ENCODE measurements at places on chromosomes 4 and X.

DNA sequence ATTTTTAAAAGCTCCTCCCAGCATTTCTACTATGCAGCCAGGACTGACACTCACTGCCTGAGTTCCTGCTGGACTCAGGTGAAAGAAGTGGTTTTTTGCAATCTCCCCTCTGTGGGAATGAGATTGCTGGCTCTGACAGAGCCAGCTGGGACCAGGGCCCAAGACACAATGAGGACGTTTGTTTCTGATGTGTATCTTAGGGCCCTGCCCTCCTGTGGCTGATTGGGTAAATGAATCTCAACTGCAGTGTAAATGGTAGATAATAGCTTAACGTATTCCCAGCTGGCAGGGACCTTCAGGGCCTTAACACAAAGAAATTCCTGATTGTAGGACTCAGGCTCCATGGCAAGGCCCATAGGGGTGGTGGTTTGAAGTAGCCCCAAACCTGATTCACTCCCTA lies 85.8 kb upstream of the PRPS1 start:
- DNase-seq, result no peak

DNA sequence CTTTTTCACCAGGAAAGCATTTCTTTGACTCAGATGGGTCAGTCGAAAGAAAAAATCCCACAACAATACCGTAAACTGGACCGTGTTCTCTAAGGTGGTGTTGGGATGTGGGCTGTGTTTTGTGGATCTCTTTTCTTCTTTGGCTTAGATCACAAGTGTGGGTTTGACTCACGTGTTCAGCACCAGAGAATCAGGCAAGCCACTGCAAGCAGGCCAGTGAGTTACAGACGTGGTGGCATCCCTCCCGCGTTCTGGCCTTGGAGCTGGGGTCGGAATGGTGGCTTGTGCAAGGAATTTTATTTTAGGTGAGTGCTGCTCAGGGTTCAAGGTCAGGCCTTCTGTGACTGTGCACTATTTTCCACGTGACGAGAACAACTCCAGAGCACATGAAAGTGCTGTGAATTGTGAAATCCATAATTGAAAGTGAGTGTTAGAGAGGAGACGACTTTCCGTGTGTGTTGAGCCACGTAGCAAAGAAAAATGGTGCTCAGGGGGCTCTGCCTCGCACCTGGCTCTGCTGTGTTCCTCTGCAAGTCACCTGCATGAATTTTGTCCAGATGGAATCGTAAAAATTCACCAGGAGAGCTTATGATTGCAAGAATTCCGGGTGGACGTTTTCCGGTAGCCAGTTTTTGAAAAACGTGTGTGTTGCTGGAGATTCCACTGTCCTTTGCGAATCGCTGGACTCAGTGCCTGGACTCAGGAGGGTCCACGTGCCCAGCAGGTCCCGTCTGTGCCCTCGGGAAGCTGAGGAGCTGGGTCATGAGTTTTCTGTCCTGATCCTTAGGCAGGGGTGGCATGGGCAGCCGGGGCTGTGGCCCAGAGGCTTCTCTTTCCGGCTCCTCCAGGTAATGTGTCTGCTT lies 33.6 kb upstream of the HGFAC start:
- no peak for DNase-seq

GRCh38 chr4:53702334-53703266 lies 111.3 kb upstream of the LNX1 start:
- DNase-seq, result no peak

- no peak for DNase-seq
Observed at GRCh38 chr4:73340917-73341316, 63.2 kb upstream of the ALB start.

GRCh38 chr4:35250761-35251160 lies 993.6 kb downstream of the ARAP2 start:
- DNase-seq, result no peak

DNA sequence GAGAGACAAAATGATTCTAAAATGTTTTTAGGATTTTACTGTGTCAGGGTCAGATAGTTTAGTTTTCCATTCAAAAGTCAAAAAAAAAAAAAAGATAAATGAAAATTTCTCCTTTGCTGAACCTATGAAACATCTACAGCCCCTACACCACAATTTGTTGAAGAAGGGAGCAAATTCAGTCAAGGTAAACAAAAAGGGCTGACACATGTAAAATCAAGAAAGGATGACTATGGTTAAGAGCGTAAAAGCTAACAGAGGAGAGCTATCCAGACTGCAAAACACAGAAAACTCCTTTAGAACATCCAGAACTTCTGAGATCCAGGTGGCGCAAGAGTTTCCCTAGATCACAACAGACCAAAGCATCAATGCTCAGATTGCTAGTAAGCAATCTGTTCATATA lies 72.2 kb downstream of the RAB28 start:
- DNase-seq, result no peak

GRCh38 chrX:134898440-134898839 lies 92.4 kb upstream of the SMIM10 start:
- no peak for DNase-seq

GRCh38 chr4:22348410-22348809 lies 167.5 kb downstream of the ADGRA3 start:
- no peak for DNase-seq

DNA sequence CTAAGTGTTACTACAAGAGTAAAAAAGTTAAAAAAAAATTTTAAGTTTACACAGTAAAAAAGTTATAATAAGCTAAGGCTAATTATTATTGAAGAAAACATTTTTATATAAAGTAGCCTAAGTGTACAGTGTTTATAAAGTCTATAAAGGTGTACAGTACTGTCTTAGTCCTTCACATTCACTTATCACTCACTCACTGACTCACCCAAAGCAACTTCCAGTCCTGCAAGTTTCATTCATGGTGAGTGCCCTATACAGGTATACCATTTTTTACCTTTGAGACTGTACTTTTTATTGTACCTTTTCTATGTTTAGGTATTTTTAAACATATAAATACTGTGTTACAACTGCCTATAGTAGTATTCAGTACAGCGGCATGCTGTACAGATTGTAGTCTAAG lies 74.2 kb downstream of the TMEM165 start:
- no peak for DNase-seq

- no peak for DNase-seq
Observed at GRCh38 chr4:146132445-146132844, 43.1 kb upstream of the LSM6 start.

DNA sequence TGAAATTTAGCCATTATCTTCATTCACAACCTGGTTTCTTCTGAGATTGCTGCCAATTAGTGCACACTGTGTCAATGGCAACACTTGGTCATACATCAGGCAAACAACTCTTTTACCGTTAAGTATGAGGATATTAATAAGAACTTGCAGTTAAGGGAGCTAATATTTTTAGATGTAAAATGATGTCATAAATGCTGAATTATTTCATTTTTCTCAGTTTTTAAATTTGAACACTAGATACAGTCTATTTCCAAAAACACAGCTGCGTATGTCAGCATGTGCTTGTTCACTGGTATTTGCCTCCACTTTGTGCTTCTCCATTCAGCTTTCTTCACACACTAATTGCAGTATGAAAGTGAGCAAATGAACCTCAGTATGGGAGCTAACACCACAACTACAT lies 1.6 kb downstream of the KLHL13 start:
- DNase-seq, result no peak

- DNase-seq, result no peak
Observed at GRCh38 chr4:153530284-153530999, 64.3 kb downstream of the TMEM131L start.

GRCh38 chr4:10098780-10099160 lies 17.8 kb downstream of the WDR1 start:
- no peak for DNase-seq

DNA sequence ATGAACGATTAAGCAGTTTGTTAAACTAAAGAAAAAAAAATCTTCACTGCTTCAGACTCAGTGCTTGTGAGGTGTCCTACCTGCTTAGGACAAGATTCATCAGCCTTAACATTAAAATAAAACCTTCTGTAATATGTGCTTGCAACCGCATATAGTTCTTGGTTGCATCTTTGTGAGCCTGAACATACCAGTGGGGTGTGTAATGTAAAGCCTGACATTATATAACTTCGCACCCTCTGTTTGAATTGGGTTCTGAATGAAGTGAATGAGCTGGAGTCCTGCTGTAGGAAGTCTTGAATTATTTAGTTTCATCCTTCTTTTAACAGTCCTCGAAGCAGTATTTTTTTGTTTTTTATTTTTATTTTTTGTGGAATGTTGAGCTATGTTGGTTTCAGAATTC lies 3.1 kb downstream of the KDM6A start:
- no peak for DNase-seq

DNA sequence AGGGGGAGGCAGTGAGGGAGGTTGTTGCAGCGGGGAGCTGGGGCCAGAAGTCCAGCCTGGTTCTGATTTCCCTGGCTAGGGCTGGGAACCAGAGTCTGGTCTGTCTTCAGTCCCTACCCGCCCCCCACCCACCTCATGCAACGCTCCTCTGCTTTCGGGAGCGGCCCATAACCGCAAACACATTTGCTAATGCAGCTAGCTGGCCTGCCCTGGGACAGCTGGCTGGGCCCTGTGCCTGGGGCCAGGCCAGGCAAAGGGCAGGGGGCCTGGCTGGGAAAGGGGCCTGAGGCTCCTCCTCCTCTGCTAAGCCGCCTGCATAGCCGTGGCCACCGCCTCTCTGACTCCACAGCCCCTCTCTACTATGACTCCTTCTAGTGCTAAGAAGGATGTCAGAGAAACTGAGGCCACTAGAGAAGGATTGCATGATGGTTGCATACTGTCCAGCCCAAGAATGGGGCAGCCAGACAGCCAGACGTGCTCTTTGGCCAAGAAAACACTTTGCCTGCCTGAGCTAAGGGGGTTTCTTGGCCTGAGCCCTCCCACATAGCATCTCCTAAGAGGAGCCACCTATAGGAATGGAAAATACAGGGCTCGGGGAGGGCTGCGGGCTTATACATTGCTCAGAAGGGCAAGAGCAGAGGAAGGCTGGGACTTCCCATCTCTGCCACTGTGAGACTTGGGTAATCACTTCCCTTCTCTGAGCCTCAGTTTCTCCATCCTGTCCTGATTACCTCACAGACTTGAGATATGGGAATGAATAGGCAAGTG lies 76.9 kb downstream of the PJA1 start:
- DNase-seq, result no peak

DNA sequence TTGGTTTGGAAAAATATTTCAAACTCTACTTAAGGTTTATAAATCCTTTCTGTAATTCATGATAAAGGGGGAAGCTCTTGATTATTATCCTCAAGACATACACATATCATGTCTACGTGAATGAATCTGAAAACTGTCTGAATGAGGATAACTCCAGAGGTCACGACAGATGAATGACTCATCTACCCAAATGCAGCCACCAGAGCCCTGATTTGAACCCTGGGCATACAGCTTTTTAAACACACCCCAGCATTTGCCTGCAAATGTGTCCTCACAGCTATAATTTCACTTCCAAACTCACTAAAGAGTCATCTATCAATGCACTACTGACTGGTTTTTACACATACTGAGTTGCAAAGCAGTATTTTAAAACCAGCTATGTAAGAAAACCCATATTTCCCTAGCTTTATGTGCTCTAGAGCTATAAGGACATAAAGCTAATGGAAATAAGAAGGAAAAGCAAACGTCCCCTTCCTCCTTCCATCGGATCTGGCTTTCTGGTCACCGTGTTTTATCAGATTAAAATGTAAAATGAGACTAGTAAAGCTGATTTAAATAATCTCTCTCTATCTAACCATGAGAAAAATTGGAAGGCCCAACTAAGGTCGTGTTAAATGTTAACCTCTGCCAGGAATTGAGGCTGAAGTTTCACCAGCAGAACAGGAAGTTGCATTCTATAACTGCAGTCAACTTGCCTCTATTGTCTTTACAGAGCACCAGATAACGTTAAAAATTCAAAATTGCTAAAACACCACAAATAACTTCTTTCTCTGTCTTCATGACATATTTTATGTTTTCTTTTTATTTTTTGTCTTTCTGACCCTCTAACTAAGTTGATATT lies 63.1 kb upstream of the SPP1 start:
- DNase-seq, result no peak

DNA sequence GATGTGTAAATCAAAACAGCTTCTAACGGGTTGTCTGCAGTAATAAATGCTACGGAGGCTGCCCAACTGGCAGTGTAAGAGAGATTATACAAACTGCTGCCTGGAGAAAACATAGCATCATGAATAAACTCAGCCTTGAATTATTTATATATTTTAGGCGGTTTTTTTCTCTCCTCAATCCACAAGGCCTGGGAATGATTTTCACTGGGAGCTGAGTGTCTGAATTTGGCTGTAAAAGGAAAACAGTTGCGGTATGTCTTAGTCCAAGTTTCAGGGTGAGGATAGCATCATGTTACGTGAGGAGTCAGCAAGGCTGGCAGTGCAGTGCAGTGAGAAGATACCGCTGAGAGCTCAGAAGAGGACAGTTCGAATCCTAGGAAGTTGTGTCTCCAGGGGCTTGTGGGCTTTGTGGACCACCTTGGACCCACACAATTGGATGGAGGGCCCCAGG lies 291.5 kb upstream of the BOD1L1 start:
- DNase-seq, result no peak

DNA sequence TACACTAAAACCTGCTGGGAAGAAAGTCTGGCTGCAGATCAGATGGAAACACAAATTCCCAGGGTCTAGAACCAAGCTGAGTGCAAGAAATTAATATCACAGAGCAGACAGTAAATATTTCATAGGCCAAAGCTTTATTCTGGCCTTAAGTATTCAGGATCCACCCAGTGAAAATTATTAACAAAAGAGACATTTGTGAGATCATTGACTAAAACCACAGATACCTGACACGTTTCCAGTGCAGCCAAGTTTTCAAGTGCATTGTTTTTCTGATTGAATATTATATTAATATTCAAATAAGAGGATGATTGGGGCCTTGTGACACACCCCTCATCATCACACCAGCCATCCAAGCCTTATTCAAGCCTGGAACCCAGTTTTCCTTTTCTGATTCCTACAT lies 10.3 kb downstream of the ELOVL6 start:
- no peak for DNase-seq

GRCh38 chrX:7389576-7389975 lies 241.6 kb upstream of the PUDP start:
- no peak for DNase-seq

- no peak for DNase-seq
Observed at GRCh38 chrX:45070116-45071007, 130.3 kb downstream of the DIPK2B start.

DNA sequence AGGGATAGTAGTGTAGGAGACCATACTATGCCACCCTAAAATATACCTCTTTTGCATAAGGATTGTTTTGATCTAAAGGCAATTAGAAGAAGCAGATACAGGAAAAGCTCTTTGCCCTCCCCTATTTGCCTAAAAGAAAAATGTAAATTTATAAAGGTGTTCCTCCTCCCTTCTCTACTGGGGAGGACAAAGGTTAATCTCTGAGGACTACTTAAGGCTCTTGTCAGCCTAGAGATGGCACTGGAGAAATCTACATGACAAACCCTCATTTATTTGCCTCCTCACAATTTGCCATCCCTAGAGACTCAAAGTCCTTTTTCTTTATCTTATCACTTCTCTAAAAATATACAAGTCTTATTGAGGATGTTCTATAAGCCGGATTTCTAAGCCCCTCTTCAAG lies 1021.8 kb downstream of the STPG2 start:
- no peak for DNase-seq

Measured in cortex of kidney (tissue), 1 donor.